ENCODE measurements at places on chromosomes 7 and 10. TPM values are rescaled to one million over a fixed set of nuclear protein-coding genes. Genes with fewer than 3 reads are reported as not detected.

- DNase-seq, result no peak
Observed at GRCh38 chr7:66896441-66896840, 24.6 kb upstream of the TMEM248 start.

RET gene
- 0.44 TPM for total RNA-seq

GRCh38 chr7:158067931-158068482, 519.6 kb downstream of the PTPRN2 start:
- no peak for DNase-seq

DNA sequence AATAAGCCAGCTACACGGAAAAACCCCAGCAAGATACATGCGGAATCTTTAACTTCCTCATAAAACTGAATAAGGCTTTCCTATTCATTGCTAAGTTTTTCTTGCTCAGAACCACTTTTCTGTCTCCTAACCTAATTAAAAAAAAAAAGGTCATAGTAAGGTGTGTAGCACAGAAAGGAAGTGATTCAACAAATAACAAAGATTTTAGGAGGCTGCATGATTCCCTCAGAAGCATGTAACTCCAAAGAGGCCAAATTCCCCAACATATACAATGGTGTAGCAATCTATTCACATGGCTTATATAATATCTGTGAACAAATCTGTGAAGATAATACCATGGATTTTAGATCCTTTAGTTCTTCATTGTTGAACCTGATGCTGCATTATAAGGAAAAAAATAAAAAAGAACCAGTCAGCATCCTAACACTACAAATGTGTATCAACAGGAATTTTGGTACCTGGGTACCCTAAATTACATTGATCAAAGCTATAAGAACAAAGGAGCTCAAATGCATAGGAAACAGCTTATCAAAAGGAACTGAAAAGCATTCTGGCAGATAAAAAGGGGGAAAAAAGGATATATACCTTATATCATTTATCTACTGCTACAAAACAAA, 63.8 kb downstream of the IMMP2L start:
- no peak for DNase-seq

DNA sequence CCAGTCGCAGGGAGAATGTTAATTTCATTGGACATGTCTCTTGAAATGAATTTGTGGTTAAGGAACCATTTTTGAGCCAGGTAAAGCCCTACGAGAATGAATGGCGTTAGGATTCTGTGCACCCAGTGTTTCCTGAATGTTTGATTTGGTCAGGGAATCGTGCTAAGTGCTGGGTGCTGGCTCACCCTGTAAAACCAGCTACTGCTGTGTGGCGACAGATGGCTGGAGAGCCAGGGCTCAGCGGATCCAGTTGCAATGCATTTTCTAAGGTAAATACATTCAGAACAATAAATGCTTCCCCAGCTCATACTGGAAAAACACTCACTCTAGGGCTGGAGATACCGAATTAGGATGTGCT, 355.5 kb downstream of the GLRX3 start:
- DNase-seq, result no peak

- DNase-seq, result no peak
Observed at GRCh38 chr7:107725138-107725740, 18.7 kb upstream of the CBLL1 start.

GRCh38 chr10:4947635-4948596, 15.3 kb upstream of the AKR1C1 start:
- DNase-seq, result no peak

YAE1 gene
- 13.0 TPM for total RNA-seq

FGL2 gene
- not detected for total RNA-seq

AGAP3 gene
- 70.7 TPM for total RNA-seq

TAS2R60 gene
- total RNA-seq, result not detected

DNA sequence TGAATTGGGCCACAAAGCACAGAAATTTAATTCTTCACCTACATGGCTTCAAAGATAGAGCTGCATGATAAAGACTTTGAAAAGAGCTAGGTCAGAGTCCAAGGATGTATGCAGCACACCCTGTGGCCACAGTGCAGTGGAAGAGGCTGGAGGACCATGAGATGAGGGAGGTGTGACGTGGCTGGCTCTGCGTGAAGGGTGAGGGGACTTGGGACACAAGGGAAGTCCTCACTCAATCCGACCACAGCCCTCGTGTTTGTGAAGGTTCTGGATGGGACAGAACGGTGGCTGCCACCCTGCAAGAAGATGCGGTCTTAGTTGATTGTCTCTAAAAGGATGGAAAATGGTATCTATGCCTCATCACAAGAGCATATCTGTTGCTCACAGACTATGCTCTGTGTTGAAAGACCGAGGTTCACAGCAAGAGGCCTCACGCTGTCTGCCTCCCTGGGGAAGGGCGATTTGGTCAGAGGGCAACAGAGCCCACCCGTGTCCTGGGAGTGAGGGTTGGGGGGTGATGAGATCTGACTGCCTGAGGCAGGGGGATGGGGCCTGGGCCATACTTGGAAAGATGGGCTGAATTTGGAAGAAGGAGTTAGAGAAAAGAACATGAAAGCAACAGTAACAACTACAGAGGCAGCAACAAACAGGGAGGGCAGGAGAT, 174.4 kb upstream of the SHH start:
- DNase-seq, result no peak

- no peak for DNase-seq
Observed at GRCh38 chr7:131031099-131031868, 296.4 kb upstream of the MKLN1 start.

SUN3 gene
- 0.64 TPM for total RNA-seq

CH25H gene
- total RNA-seq, result not detected

GRCh38 chr10:99926925-99927720, 82.6 kb downstream of the DNMBP start:
- DNase-seq, result no peak

GRCh38 chr10:93199191-93199751, 125.6 kb downstream of the CYP26A1 start:
- DNase-seq, result no peak

- no peak for DNase-seq
Observed at GRCh38 chr7:66768865-66769832, 28.6 kb downstream of the RABGEF1 start.

GRCh38 chr10:47368431-47369180, 15.5 kb downstream of the ZNF488 start:
- no peak for DNase-seq
